ENCODE measurements at places on chromosomes 13 and 19.

DNA sequence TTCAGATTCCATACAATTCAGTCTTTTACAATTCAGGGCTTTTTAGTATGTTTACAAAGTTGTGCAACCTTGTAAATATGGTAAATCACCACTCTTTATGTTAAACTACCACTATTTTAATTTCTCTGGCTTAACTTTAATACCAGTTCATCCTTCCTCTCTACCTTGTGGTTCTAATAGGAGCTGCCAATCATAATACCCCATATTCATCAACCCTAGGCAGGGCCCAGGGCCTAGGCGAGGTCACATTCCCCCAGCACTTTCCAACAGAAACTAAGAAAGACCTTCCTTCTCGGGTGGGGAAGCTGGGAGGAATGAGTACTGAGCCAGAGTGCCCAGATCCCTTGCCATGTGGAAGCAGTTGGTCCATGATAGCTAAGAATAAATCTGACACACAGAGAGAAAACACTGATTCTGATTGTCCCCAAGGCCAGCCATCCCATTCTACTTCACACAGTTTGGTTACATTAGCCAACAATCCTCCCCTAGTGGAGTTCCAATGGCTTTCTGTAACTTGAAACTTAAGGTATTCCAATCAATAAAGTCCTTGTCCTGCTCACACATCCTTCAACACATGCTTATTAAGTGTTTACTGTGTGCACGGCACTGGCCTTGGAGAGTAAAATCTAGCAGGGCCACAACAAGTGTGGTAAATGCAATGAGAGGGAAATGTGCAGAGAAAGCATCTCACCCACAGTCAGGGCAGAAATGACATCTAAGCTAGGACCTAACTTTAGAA is 76.8 kb downstream of the NUFIP1 start:
- no peak for DNase-seq

- peak; percentile 73 for DNase-seq
Observed at GRCh38 chr13:75507027-75508001, 25.3 kb upstream of the TBC1D4 start.

GRCh38 chr19:49486232-49486631 is 1.2 kb upstream of the RPL13A start:
- no peak for DNase-seq

GRCh38 chr19:41936416-41936850 is 8.2 kb upstream of the ERFL start:
- no peak for DNase-seq

GRCh38 chr19:10908380-10908960 is 20.0 kb downstream of the YIPF2 start:
- no peak for DNase-seq

- no peak for DNase-seq
Observed at GRCh38 chr13:60759499-60759898, 362.5 kb downstream of the TDRD3 start.

GRCh38 chr19:18669524-18669817 is 14.0 kb upstream of the CRTC1 start:
- DNase-seq: no peak

DNA sequence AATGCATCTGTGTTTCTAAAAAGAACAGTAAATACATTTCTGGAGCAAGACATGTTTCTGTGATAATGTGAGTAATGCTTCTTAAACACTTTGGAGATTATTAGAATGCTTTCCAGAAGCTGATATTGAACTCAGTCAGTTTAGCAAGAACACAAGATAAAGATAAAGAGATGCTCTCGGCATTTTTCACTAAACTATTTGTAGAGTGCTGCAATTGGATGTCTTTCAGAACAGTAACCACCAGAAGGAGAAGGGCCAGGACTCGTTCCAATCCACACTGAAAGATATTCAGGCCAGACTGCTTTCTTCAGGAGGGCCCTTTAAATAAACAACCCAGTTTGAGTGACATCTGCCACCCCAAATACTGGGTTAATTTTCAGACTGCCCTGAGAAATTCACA is 456.0 kb downstream of the TBC1D4 start:
- DNase-seq: no peak

- peak; percentile 44 for DNase-seq
Observed at GRCh38 chr13:111429064-111429558, 108.7 kb downstream of the TEX29 start.

- DNase-seq: no peak
Observed at GRCh38 chr13:114131583-114132418, 622 bp downstream of the RASA3 start.

DNA sequence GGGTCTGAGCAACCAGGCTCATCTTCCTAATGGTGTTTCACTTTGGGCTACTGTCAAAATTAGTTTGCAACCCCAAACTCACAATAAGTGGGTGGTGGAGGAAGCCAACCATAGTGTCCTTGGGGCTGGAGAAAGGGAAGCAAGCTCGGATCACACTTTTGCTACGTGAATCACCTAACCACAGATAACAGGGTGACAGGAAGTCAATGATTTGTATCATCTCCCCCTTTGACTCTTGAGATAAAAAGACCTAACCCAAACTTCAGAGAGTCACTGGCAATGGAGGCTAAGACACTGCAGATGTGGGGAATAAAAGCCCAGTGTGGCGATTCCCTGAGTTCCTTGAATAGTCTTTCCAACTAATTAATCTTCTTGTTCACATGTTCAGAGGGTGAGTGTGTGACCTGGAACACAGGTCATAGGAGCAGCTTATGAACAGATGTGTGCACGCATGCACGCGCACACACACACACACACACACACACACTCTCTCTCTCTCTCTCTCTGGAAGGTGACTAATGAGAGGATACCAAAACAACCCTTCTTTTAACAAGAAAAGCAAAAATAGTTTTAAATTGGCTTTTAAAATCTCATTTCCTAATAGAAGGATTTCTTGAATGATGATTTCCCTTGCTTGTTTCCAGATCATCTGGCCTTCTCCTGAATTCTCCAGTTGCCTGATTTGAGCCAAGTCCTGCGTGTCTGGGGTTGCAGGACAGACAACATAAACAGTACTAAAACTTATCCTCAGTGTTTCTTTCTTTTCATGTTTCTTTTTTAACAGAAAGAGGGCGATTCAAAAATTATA is 21.2 kb upstream of the DOCK9 start:
- DNase-seq: no peak

- DNase-seq: no peak
Observed at GRCh38 chr19:46489445-46490272, 6.0 kb downstream of the PNMA8B start.

DNA sequence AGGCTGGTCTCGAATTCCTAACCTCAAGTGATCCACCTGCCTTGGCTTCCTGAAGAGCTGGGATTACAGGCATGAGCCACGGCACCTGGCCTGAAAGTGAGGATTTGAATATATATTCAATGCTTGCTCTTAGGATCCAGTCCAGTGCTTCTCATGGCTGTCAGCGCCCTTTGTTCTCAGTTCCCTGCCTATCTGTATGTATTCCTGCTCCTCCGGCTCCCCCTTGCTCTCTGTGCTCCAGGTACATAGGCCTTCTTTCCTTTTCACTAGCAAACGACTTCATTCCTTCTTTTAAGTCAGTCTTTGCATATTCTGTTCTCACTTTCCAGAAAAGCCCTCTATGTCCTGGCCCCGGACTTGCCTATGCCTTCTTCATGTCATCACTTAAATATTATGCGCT is 232.8 kb downstream of the DACH1 start:
- DNase-seq: no peak

DNA sequence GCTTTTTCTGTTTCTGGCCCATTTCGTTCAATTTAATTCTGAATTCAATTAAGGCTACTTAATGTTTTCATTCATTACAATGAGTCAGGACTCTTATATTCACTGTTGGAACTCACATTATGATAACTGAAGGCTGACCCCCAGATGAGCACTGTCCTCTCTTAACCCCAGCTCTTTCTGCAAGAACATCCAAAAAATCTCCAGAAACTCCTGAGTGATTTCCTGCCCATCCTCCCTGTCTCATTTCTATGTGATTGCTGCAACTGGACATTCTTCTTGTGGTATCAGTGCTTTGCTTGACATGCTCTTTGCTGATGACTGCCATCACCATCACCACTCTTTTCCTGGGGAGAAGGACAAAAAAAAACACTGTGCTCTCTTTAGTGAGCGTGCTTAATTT is 240.3 kb downstream of the SPRY2 start:
- no peak for DNase-seq

Measured in KBM-7 (cell line).